Kidney glomerular epithelial cell (primary cell): ENCODE measurements at places on chromosomes 11 and 22.

DNA sequence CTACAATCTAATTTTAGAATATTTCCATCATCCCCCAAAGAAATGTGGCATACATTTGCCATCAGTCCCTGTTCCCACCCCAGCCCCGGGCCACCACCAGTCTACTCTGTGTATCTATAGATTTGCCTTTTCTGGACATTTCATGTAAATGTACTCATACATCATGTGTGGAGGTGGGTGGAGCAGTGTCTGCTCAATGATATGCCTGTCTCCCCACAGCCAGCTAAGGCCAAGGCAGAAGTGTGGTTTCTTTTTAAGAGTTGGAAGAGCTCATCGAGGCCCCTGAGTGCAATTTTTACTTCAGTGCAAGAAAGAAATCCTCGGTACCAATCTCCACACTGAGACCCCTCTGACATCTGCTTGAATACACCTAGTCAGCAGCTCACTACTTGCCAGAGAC, 80.5 kb downstream of the TP53I11 start:
- no peak for DNase-seq

DNA sequence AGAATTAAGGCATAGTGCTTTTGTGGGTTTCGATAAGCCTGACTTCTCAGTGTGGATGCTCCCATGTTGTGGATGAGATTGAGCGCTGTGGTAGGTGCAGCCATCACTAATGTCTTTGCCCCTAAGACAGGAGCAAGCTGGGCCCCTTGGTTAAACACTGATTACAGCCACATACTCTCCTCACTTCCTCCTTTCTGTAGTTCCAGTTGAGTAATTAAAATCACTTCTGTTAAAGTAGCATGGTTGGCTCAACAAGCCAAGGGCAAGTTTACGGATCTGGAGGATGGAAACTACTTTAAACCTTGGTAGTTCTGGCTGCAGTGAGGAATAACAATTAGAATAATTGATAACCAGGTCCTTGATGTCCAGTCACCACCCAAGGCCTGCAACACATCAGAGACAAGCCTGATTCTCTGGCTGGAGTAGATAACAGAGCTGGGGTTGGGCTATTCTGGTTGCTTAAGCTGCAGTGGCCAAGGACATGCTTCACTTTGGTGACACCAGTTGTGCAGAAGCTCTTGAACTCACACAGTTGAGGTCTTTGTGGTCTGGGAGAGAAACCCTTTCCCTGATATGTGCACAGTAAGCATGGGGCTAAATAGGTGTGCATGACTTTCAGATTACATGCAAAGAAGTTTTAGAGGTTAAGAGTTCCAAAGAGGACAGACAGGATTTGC, 81.3 kb downstream of the KIRREL3 start:
- DNase-seq: peak; percentile 27

- DNase-seq: no peak
Observed at GRCh38 chr11:61599968-61600710, 19.3 kb upstream of the SYT7 start.

GRCh38 chr22:50733521-50734342, 4.3 kb upstream of the ACR start:
- no peak for DNase-seq

DNA sequence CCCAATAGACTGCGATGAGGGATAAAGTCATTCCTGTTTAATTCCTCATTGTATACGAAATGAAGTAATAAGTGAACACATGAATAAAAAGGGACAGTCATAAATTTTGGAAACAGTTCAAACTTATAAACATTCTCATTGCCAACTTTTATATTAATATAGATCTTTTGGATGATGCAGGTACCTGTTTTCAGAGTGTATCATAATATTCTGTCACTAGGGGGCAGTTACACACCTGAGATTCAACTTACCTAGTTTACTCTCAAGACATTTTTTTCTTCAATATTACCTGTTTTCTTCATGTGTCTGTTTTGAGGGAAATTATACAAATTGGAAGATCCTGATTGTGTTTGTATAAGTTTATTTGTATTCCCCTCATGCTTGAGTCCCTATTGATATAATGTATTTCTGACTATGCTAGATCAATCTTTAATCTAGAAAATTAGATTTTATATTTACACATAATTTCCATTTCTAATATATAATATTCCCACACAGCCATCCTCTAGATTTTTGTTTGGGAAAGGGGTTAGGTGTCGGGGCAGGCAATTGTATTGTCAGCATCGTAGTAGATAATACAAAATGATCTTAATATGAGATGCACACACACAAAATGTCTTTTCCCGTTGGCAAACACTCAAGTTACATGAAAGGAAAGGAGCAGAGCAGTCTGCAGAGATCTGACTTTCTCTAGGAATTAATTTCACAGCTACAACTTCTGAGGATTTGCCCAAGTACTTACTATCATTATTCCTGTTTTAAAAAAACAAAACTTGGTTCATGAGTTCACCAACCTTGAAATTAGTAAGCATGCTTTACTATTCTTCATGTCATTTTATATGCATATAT, 18.4 kb downstream of the FDX1 start:
- peak; percentile 15 for DNase-seq

DNA sequence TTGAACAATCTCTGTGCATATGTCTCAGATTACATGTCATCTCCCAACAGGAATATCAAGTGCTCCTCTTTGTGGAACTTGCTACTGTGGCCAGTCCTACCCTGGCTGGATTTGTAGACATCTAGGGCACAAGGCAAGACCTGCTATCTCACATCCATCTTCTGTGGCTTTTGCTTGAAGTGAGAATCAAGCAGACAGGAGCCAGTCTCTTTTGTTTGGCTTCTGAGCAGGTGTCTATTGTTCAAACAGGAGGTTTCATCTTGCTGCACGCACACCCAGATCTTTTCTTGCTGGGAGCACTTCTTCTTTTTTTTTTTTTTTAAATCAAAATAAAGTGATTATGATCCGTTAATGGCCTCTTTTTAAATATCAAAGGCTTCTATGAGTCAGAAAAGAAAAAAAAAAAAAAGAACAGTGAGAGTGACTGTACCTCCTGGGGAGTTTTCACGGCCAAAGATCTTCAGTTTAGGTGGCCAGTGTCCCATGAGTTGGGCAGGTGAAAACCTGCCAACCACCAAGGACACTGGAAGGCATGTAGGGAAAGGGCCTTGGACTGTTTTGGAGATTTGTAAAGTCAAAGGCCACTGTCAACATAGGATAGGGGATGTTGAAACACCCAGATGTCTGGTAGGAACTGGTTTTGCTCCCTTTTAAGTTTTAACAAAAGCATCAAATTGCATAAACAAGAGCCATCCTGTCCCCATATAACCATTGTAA, 78.1 kb downstream of the CD44 start:
- DNase-seq: no peak

DNA sequence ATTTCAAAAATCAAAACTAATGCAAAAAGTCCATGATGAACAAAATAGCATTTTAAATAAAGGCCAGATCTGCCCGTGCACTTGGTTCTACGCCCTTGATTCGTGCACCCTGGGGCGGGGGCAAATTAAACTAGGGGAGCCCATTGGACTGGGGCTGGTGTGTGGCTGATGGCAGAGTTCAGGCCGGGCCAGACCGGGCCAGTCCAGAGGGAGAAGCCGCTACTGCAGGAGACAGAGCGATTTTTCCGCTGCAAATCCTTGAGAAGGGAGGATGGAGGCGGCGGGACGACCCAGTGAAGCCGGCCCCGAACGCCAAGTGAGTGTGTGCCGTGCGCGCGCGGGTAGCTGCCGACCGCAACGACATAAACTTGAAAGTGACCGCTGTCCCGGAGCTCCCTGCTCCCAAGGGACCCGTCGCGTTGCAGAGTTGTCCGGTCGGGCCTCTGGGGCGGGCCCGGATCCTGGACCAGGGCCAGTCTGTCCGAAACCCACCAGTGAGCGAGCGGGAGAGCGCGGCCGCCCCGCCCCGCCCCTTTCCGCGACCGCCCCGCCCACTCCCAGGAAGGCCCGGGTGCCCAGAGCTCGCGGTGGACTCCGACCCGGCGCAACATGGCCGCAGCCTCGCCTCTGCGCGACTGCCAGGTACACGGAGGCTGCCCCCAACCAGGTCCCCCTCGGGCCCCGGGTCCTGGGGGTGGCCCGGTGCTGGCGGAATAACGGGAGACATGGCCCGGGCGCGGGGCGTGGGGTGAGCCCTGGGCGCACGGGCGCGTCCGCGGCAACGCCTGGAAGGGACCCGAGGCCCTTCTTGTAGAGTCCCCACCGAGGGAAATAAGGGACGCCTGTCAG, at the start of gene TTC38:
Gene TTC38, plus strand, starts transcription at position 578 of the 849 bp plus-strand sequence. Its CDS starts 32 bp downstream, at position 610.
- peak; percentile 65 for DNase-seq

GRCh38 chr22:37253126-37253660, 9.1 kb upstream of the RAC2 start:
- no peak for DNase-seq

DNA sequence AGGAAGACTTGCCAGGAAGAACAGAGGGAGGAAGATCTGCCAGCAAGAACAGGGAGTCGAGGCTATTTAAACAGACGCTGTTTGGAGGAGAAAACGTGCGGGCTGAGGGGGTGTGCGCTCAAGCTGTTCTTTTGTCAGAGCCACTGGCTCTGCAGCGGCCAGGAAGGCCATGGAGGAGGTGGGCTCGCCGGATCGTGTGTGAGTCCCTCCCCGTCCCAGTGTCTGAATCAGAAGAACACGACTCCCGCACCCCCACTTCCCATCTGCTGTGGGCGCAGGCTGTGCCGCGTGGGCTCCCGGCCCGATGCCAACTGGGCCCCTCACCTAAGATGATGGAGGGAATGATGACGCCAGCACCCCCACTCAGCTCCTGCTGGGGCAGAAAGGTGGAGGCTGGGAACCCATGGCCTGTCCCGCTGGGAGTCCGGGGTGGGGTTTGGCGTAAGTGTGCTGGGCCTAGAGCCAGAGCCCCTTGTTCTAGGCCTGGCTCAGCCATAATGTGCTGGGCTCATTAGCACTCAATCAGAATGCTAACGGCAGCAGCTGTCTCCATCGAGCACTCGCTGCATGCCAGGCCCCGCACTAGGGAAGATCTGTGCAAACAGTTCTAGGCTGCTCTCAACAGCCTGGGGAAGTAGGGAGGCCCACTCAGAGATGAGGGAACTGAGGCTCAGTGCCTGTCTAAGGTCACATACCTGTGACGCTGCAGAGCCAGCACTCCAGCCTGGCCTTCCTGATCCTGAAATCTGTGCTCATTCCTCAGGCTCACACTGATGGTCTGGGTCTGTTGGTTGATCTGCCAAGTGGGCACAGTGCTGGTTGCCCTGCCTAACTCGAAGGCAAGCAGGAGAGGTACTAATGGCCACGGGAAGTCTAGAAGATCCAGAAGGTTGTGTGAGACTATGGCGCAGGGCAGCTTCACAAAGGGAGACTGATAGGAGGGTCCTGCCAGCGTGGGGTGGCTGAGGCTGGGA, 11.5 kb downstream of the NPTXR start:
- DNase-seq: no peak

DNA sequence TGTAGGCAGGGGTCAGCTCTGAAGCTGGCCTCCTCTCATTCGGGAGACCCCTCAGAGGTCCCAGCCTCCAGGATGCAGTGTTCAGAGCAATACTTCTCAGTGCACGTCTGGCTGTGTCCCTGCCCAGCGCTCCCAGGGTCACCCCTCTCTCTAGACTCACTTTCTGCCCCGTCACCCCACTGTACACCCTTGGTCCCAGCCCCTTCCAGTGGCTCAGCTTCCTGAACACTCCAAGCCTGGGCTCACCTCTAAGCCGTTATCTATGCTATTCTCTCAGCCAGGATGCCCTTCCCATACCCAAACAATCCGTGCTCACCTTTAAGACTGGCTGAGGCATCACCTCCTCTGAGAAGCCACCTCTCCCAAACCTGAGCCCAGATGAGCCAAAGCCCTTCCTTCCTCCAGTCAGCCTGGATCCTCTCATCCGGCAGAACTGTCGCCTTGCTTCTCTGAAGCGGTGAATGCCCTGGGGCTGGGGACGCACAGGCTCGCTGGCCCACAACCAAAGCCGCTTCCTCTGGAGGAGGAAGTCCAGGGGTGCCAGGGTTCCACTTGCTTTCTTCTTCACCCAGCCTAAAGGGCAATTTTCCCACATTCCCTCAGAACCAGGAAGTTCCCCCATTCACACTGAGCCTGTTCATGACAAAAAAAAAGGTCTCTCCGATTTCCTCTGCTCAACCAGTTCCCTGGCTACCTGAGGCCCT, 13.7 kb upstream of the CDKN1C start:
- DNase-seq: no peak

GRCh38 chr11:83508804-83509203, 222.6 kb upstream of the CCDC90B start:
- no peak for DNase-seq

DNA sequence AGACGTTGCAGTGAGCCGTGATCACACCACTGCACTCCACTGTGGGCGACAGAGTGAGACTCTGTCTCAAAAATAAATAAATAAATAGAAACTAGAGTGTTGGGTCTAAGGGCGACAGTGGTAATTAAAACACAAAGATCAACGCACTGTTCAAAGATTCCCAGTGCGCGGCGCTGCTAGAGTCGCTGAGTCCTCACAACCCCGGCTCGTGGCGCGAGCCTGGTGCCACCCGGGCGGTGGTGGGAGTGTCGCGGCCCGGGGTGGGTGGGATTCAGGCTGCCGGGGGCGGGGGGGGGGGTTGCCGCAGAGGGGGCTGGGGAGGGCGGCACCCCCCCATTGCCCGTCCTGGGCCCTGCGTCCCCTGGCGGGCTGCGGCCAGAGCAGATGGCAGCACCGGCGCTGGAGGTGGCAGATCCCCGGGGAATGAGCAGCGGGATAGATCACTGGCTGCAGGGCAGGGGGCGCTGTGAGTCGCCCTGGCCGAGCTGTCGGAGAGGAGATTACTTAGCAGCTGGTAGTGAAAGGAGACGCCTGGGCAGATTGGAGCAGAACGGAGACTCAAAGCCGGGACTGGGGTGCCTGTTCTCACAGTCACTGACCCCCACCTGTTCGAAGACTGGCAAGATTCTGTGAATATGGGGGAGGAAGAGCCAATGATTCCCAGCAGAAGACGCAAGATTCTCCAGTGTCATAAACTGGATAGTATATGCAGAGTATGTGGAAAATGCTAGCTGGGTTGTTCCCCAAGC, 30.2 kb upstream of the APOBEC3A start:
- peak; percentile 22 for DNase-seq

- no peak for DNase-seq
Observed at GRCh38 chr22:49017482-49018329, 810.0 kb downstream of the BRD1 start.

GRCh38 chr11:108224366-108224765, 1.5 kb downstream of the ATM start:
- no peak for DNase-seq
